Endodermal cell (in vitro differentiated cells): ENCODE measurements at places on chromosomes 2 and 18.

DNA sequence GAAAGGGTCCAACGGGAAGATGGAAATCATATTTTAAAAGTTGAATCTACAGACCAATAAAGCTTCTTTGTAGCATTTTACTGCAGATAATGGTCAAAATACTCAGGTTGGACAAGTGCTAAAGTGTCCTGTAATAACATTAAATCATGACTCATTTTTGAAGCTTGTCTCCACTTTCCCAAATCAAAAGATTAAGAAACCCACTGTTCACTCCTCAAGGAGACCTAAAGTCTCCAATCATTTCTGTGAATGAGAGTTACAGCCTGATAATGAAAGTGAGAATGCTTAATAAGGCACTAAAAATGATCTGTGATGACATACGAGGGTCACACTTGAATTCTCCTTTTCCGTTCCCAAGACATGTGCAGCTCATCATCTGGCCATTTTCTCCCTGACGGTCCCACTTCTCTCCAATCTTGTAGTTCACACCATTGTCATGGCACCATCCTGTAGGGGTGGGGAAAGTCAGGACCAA is 53.4 kb downstream of the ATIC start:
- DNase-seq: no peak

GRCh38 chr18:35026407-35027061 is 14.7 kb upstream of the MAPRE2 start:
- DNase-seq: peak; percentile 60

DNA sequence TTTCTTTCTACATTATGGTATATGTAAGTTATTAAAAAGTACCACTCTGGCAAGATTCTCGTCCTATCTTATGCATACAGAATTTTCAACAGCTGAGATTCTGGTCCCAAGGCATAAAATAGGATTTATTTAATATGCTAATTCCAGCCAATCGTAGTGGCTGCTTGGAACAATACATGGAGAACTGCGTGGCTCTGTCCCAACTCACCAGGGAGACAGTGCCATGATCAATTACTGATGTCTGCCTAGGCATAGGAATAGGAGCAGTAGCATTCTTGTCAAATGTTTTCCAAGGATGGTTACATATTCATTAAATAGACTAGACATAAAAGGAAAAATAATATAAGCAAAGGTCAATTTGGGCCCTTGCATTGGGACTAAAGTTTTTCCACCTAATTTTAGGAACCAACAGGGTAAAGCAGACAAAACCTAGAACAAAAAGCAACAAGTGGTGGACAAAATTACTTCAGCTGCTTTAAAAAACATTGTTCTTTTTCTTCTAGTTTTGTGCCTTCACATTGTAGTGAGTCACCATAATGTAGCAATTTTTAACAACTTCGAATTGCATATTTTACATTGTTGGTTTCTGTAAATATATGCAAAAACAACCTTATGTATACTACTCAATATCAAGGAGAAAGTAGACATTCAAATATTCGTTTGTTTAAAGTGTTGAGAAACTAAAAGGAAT is 232.8 kb upstream of the ATP5MC3 start:
- no peak for DNase-seq

DNA sequence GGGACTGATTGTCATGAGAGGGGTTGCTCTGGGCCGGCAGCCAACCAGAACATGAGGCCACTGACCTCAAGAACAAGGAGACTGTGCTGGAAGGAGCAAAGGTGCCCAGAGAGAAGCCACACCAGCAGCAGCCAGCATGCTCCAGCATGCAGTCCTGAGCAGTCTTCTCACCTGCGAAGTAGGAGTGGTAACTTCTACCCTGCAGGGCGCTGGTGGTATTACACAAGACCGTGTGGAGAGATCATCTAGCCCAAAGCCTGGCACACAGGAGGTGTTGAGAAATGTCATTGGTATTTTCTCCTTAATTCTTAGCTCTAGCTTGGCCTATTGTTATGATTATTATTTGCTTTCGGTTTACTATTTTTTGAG is 132.7 kb downstream of the TSN start:
- peak; percentile 90 for DNase-seq

GRCh38 chr18:49479381-49480137 is 7.5 kb downstream of the C18orf32 start:
- DNase-seq: no peak

GRCh38 chr2:143885461-143885860 is 634.5 kb downstream of the ZEB2 start:
- DNase-seq: no peak

- no peak for DNase-seq
These were observed 31.9 kb downstream of the ADI1 start for GRCh38 chr2:3487432-3487831.

DNA sequence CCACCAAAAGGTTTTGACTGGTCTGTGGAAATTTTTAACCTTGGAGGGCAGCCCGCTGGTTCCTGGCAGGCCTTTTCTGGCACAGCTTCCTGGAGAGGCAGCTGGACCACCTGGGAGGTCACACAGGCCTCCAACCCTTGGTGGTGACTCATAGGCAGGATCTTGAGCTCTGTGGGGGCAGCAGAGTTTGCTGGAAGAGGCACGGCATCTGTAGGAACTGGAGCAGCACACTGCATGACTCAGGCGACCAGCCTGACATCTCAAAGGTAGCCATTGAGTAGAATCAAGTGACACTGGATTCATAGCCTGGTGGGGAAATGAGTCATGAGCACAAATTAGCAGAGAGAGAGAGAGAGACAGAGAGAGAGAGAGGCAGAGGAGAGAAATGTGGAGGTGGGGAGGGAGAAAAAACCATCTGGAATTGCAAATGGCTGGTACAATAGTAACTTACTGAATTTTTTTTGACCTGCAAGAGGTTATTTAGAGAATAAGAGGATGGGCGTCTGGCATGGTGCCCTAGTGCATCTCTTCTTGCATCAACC is 57.4 kb downstream of the TRPM8 start:
- no peak for DNase-seq

GRCh38 chr18:74171910-74172606 is 23.7 kb downstream of the TIMM21 start:
- no peak for DNase-seq

GRCh38 chr2:197477797-197478196 is 21.8 kb downstream of the HSPD1 start:
- DNase-seq: no peak

- DNase-seq: no peak
These were observed 428.8 kb downstream of the ZNF521 start for GRCh38 chr18:24923138-24923537.

GRCh38 chr2:240956935-240957655 is 41.3 kb upstream of the SNED1 start:
- no peak for DNase-seq

DNA sequence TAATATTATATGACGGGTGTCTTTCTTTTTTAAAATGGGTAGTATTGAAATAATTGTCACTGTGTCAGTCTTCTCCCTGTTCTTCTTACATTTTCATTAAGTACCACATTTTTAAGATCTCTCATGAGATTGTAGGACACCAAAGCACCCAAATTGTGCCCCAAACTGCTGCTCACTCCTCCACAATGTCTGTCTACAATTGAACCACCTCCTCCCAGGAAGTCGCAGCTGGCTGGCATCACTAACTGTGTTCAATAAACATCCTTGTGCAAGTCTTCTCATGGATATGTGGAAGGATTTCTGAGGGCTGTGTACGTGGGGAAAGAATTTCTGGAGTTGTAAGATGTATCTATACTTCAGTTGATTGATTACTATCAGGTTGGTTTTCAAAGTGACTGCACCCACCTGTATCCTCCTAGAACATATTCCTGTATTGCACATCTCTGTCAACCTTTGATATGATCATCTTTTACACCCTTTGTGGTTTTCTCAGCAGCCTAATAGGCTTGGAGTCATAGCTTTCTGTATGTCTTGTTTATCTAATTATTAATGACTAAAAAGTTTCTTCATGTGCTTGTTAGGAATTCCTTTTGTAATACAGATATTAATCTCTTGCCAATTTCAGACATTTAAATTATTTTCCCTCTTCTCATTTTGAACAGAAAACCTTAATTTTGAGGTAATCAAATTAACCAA is 774.9 kb downstream of the RNF144A start:
- DNase-seq: no peak

- peak; percentile 74 for DNase-seq
These were observed 868 bp downstream of the INO80D start for GRCh38 chr2:206084870-206085741.

DNA sequence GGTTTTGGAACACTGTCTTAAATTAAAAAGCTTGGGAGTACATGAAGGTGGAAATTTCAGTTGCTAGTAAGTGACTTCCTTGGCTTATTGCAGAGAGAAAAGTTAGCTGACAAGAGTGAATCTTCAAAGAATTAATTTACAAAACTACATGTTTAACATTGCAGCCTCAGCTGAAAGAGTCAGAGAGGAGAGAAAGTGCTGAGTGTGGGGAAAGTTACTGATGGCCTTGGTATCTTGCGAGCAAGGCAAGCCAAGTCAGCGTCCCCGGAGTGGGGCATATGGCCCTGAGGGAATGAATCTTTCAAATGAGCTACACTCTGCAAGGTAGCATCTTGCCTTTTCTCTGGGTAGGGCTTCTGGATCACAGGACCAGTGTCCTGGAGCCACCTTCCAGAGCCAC is 131.3 kb downstream of the LPIN1 start:
- DNase-seq: no peak

- peak; percentile 47 for DNase-seq
These were observed 58.2 kb upstream of the PKDCC start for GRCh38 chr2:41989501-41990180.

GRCh38 chr2:129428086-129428660 is 551.3 kb upstream of the RAB6C start:
- no peak for DNase-seq

GRCh38 chr2:64331114-64331645 is 122.8 kb upstream of the LGALSL start:
- peak; percentile 84 for DNase-seq

DNA sequence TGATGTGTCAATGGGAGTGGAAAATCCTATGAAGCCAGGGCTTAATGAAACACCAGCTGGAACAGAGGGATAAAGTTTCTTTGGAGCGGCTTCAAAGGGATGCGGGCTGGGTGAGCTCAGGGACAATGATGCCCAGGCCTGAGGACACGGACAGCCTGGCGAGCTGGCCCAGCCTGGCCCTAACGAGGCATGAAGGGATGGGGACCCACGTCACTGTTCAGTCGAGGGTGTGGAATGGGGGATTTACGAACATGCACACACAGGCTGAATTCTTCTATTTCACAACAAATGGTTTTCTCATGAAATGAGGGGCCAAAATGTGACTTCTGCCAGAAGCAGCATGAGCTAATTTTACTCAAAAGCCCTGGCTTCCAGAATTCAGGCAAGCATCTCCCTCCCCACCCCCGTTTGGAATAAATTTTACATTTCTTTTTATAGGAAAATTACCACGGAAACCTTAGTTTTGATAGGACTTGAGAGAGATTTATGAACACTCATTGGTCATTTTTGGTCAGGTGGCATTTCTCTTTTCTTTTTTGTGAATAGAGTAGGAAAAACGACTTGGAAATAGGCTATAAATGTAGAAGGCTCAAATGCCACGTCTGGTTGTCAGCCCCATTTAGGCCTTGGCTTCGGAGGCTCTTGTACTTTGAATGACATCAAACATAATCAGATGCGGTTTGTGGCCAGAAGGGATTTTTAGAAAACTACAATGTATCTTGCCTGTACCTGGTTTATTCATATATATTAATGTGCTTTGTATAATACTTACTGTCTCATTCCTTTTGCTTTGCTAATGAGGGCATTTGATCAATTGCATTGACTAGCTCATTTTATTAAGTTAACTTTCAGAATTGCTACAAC is 893.8 kb upstream of the CELF4 start:
- no peak for DNase-seq

GRCh38 chr2:107543793-107544192 is 282.9 kb upstream of the RGPD4 start:
- DNase-seq: no peak

DNA sequence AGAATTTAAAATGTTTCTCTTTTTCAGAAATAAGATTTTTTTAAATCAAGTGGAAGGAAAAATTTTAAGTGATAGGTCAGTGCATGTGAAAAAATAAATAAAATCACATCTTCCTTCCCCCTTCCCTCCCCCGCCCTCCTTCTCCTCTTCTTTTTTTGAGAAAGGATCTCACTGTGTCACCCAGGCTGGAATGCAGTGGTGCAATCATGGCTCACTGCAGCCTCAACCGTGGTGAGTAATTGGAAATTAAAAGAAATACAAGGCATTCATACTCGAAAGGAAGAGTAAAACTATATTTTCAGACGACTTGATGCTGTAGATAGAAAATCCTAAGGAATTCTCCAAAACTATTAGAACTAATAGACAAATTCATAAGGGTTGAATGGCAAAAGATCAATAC is 16.9 kb upstream of the CRACDL start:
- DNase-seq: no peak

DNA sequence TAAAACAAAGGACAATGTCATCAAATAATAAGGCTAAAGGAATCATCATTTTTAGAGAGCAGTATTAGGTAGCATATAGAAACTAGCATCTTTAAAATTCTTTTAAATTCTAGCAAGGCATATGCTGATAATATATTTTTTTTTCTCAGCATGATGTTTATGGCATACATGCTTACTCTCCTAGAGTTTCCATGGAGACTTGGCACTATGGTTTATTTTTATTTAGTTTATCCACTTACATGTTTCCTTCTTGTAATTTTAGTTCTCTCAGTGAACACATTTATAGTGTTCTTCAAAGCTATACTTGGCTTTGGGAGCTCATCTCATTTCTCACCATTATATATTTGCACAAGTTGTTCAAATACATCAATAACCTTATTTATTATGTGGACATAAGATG is 413.8 kb upstream of the LINC00305 start:
- DNase-seq: no peak

GRCh38 chr2:223227338-223227737 is 175.3 kb downstream of the KCNE4 start:
- DNase-seq: no peak

DNA sequence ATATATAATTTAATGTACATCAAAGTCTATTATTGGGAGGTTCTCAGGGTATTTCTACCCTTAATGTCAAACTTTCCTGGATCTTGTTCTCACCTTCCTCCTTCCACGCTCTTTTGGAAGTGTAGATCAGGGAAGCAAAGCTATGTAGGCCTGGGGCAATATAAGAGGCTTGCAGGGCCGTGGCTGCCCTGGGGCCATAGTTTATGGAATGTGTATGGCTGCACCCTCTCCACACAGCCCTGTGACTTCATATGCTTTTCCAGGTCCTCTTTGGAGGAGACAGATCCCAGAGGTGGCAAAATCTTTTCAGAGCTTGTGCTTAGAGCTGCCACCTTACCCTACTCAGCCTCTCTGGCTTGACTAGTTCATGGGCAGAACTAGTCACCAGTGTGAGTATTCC is 82.9 kb downstream of the PLB1 start:
- no peak for DNase-seq

GRCh38 chr2:17430326-17430725 is 87.9 kb downstream of the RAD51AP2 start:
- DNase-seq: no peak

DNA sequence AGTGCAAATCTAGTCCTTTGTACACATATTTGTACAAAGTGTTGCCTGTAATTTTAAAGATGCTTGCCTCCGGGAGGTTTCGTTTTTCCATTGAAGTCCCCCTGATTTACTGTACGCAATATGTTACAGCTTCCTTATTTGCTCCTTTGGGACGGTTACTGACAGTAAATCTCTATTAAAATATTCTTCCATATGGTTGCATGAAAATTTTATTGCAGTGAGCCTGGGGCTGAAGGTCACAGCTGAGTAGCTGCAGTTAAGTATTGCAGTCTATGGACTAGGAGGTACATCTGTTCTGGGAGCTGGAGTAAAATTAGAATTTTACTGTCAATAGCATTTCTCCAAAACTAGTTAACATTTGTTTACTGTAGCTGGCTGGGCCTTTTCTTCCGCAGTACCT is 119.2 kb downstream of the ETAA1 start:
- DNase-seq: no peak
